ENCODE measurements at places on chromosomes 2 and 18. TPM values are rescaled to one million over a fixed set of nuclear protein-coding genes. Genes with fewer than 3 reads are reported as not detected.

DNA sequence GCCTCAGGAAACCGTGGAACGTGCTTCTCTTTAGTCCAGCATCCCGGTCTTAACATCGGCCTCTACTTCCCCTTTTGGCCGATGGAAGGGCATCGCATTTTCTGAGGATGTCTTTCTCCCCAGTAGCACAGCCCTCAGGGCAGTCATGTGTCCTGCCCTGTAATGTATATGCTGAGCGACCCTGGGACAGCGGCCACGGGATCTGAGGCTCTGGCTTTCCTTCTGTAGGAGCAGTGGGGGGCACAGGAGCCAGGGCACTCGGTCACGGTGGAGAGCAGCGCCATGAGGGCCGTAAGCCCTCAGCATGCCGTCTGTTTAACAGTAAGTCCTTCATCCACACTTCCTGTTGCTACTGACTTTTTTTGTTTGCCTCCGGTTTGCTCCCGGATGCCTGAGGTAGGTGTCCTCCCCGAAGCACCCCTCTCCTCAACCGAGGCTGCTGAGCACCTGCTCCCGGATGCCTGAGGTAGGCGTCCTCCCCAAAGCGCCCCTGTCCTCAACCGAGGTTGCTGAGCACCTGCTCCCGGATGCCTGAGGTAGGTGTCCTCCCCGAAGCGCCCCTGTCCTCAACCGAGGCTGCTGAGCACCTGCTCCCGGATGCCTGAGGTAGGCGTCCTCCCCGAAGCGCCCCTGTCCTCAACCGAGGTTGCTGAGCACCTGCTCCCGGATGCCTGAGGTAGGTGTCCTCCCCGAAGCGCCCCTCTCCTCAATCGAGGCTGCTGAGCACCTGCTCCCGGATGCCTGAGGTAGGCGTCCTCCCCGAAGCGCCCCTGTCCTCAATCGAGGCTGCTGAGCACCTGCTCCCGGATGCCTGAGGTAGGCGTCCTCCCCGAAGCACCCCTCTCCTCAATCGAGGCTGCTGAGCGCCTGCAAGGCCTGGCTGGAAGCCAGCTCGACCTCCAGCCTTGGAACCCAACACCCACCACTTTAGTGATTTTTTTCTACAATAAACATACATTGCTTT is 169.3 kb downstream of the HDAC4 start:
- DNase-seq = no peak

DNA sequence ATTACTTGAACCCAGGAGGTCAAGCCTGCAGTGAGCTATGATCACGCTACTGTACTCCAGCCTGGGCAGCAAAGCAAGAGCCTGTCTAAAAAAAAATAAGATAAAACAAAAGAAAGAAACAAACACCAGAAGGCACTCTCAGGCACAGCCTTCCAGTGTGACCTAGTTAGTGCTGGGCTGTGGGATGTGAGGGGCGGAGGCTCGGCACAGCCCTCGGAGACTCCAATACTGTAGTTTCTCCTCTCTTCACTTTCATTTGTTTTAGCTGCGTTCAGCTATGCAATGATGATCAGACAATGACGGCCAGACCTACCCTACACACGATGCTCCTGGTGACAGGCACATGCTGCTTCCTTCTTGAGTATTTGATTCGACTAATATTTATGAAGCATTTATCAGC is 127.7 kb downstream of the SOCS6 start:
- no peak for DNase-seq

- DNase-seq = no peak
Measured at GRCh38 chr2:177394594-177394973, 2.0 kb downstream of the AGPS start.

Gene EGR4
- not detected for total RNA-seq

Gene OSBPL6
- total RNA-seq = 7.9 TPM

DNA sequence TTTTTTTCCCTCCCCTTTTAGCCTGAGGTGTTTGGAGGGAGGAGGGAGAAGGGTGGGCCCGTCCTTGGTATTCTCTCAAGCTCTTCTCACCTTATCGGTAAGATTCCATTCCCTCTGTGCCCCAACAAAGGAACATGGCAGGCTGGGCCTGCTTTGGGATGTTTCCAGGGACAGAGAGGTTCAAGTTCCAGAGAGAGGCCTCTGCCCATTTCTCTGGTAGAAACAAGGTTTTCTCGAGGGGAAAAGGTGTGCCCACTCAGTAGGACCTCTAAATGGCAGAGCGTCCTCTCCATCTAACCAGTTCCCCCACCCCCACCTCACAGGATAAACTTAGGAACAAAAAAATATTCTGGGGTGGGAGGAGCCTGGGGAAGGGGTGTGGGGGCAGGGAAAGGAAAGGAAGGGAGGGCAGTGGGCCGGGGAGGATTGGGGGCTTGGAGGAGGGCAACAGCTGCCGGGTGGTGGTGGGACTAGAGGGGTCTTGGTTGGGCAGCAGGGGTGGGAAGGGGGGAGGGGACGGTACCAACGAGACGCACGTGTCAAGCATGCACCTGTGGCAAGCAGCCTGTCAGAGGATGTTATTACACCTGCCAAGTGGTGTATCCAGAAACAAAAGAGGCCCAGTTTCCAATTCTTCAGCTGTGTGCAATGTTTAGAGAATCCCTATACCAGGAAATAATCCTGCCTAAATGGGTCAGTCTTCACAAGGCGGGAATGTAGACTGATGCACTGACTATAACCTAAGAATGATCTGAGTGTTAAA is 2.1 kb downstream of the PCBP1 start:
- no peak for DNase-seq

Gene GBX2
- not detected for total RNA-seq

DNA sequence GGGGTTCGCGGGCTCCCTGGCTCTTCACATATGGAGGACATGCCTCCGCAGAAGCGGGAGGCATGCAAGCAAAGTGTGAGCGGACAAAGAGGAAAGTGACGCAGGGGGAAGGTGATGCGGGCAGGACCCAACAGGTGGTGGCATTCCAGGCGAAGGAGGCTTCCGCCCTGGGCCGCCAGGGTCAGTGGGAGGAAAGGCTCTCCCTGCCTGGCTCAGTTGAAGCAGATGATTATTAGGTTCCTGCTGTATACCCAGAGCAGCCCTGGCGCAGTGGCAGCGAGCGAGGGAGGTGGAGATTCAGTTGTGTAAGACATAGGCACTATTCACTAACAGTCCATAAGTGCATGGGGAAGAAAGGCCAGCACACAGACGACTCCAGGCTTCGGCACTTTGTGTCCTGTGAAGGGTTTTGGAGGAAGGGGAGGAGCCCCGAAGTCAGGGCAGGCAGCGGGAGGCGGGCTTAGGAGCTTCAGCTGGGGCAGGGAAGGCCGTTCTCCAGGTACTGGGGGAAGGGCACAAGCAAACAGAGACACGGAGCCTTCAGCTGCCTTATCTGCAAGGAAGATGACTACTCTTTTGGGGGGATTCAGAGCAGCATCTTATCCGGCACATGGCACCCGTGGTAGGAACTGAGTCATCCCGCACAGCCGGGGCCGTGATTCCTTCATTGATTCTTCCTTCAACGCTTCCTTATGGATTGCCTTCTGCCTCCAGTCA is 89.8 kb downstream of the TGOLN2 start:
- DNase-seq = peak; percentile 56

Gene G6PC2
- not detected for total RNA-seq

DNA sequence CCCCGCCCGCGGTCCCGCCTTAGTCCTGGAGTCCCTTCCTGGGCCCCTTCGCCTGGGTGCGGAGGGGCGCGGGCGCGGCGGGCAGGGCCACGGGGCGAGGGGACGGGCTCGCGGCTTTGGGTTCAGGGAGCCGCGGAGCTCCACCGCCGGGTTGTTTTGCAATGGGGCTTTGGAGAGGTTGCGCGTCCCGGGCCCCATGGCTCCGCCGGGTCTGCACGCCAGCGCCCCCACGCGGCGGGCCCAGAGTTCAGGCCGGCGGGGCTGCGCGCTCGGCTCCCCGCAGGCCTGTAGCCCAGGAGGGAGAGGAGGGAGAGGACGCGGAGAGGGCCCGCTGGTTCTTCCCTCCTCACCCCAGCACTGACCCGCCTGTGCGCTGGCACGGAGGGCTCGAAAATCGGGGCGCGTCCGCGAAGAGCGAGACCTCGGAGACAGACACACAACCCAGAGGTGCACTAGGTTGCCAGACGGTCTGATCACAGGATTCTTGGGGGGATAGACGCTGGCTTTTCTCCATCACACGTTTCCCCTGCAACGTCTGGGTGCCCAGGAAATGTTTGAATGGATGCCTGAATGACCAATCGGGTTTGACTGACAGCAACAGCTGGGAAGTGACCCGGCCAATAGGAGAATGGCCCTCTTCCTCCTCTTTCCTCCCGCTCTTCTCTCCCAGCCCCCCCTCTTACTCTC is 4.9 kb upstream of the SIX2 start:
- no peak for DNase-seq

Gene KLHL14
- 0.24 TPM for total RNA-seq

DNA sequence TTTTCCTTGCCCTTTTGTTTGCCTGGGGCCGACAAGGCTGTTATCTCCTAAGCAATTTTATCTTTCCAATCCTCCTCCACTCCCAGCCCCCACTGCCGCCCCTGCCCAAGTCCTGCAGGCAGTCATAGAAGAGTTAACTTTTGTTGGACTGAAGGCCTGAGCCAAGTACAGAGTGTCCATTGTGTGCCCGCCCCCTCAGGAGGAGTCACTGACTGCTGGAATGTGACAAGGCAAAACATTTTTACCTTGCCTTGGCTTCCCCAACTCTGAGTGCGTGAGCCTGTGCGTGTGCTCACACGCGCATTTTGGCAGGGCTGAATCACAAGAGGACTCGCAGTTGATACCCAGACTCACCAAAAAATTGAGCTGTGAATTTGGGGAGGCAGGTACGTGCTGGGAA is 16.2 kb downstream of the SETBP1 start:
- DNase-seq = no peak

DNA sequence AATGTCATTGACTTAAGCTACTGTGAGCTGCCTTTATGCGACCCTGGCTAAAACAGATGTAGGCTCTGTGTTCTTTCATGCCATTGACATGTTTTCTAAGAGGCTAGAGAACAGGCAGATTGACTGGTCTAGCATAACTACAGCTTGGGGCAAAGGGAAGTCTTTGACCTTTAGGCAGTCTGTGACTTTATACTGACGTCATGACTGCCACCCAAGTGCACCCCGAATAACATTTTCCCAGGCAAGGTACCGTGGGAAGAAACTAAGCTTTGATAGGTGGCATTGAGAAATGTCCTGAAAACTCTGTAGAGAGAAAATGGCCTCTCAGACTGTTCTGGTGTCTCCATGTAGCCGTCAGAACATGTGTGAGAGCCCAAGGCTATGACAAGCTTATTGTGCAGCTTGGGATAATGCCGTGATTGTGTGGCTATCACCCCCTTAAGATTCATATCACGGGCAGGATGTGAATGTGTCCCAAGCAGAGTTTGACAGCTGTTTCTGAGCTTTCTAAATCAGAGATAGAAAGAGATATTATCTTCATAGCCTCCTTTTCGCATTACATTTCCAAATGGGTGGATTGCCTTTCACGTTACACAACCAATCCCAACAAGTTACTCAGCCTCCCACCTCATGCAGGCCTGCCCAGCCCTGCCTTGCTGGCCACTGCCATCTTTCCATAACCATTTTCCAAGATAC is 672.2 kb upstream of the ACVR2A start:
- DNase-seq = no peak

Gene TP53I3
- 34.4 TPM for total RNA-seq

Gene IL36RN
- not detected for total RNA-seq

Gene CHRNA1
- total RNA-seq = not detected

DNA sequence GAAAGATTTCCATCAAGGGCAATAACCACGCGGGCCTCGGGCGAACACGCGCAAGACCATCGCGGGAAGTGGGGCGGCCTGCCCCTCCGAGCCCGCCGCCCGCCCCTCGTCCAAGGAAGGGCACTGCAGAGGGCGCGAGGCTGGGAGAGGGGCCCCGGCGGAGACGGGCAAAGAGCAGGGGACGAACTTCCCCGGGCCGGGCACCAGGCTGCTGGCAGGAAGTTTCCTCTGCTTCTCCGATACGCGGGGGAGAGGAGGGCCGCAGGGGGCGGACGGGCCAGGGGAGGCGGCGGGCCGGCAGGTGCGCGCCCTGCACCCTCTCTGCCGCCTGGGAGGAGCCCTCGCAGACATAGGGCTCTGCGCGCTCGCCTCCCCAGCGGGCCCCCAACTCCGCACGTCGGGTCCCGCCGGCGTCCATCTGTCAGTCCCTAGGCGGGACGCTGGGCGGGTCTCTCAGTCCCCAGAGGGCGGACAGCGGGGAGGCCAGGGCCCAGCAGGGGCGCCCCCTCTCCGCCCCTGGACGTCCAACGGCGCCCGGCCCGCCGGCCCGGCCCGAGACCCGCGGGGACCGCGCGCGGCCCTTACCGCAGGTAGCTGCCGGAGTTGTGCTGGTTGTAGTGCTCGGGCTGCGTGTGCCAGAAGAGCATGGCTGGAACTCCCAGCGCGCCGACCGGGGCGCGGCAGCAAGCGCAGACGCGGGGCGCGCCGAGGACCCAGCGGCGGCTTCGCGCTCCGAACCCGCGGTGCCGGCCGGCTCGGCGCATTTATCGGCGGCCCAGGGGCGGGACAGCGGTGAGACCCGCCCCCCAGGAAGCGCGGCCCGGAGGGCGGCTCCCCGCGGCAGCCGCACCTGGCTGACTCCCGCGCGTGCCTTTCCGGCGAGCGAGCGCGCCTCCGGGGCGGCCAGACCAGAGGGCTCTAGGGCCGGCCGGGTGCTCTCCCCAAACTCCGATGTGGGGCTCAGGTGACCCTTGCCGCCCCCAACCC is at the start of gene TFCP2L1:
Gene TFCP2L1 (minus strand): TSS at position 740 of the 987 bp plus-strand sequence. CDS start 93 bp downstream, at position 647.
- peak; percentile 74 for DNase-seq

- DNase-seq = no peak
Measured at GRCh38 chr2:221422516-221423209, 149.4 kb downstream of the EPHA4 start.

Gene MMADHC
- 70.4 TPM for total RNA-seq

- no peak for DNase-seq
Measured at GRCh38 chr2:133636287-133636686, 68.0 kb upstream of the NCKAP5 start.

DNA sequence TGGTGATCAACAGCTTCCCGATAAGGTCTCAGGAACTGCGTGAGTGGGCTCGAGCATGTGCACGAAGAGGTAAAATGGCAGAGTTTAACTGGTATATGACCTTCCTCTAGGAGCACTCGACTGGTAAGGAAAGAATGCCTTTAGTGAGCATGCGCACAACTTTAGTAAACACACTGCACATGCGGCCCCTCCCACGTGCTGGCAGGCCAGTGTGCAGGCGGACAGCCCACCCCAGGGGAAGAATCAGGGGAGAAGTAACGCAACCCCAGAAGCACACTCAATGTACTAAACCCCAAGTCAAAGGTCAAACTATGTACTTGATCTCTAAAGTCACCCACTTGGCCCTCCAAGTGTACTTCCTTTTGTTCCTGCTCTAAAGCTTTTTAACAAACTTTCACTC is 28.7 kb upstream of the SLC25A52 start:
- DNase-seq = no peak

Gene CFLAR
- total RNA-seq = 345 TPM

DNA sequence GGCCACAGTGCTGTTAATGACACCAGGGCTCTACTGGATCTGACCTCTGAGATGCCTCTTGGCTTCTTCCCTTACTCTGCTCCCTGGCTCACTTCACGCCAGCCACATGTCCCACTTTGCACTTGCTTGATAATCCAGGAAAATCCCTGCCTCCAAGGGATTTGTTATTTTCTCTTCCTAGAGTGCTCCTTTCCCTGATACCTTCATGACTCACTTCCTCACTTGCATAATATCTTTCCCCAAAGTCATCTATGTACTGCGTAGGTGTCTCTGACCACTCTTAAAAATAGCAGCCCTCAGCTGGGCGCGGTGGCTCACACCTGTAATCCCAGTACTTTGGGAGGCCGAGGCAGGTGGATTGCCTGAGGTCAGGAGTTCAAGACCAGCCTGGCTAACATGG is 572.3 kb downstream of the PLCL1 start:
- no peak for DNase-seq

Gene TIA1
- 118 TPM for total RNA-seq

GRCh38 chr2:182924306-182924705 is 57.9 kb upstream of the FRZB start:
- no peak for DNase-seq

Gene MFSD6
- total RNA-seq = 50.5 TPM

Gene PRR30
- total RNA-seq = not detected

Gene COLEC12
- 79.2 TPM for total RNA-seq
